ENCODE measurements at places on chromosomes 16 and 17. TPM values are rescaled to one million over a fixed set of nuclear protein-coding genes. Genes with fewer than 3 reads are reported as not detected.

MT4 gene
- total RNA-seq: not detected

DNA sequence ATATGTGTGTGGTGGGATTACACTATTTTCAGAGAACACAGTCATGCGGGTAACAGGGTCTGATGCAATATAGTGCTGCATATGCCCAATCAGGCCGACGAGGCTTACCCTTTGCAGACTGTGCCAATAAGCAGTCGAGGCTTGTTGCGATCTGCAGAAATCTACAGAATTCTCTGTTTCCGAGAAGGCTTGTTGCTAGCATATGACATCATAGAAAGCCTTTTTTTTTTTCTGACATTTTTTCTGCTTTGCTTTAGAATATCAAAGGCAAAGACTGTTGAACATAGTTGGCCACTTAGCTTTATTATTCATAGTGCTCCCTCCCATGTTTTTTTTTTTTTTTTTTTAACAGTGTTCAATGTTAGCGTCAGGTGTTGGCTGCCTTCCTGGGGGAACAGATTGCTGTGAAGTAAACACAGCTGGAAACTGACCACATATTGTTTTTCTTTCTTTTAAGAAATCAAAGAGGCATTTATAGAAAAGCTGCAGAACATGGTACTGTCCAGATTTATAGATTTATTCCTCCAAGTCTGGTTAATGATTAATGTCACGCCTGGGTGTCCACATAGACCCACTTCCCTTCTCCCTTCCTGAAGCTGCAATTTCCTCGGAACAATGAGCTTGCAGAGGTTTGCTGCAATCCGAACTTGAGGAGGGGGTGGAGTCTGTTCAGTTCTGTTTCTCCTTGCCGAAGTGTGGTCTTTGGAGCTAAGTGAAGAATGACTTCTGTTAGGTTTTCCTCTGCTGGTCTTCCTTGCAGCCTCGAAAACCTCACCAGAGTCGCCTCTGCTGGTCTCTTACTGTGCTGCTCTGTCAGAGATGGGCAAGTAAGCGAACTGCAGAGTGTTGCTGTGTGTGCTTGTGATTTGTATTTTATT lies 87.3 kb downstream of the MAP2K6 start:
- no peaks in the 10 kb centered on the region for H3K27me3 ChIP-seq
- H3K4me1 ChIP-seq: peaks cover 5% of the 10 kb centered on the region
- peak overlapping the region; percentile 41 for H3K4me3 ChIP-seq
- H3K27ac ChIP-seq: no peak overlapping the region
- no peaks in the 10 kb centered on the region for H3K36me3 ChIP-seq

ORC6 gene
- 19.3 TPM for total RNA-seq

GRCh38 chr16:81645266-81645694 lies 133.8 kb upstream of the PLCG2 start:
- peaks cover 5% of the 10 kb centered on the region for H3K27me3 ChIP-seq
- H3K27ac ChIP-seq: peak overlapping the region; percentile 89
- peak; percentile 88 for DNase-seq
- H3K4me3 ChIP-seq: peak overlapping the region; percentile 51
- no peaks in the 10 kb centered on the region for H3K36me3 ChIP-seq

UBALD1 gene
- 27.6 TPM for total RNA-seq

- H3K36me3 ChIP-seq: peaks cover 40% of the 10 kb centered on the region
- H3K4me3 ChIP-seq: no peak overlapping the region
- no peak for DNase-seq
Measured at GRCh38 chr16:31718998-31719397, 154.6 kb upstream of the ZNF267 start.

- H3K4me1 ChIP-seq: no peaks in the 10 kb centered on the region
- peak; percentile 14 for DNase-seq
- peaks cover 21% of the 10 kb centered on the region for H3K27me3 ChIP-seq
- no peak overlapping the region for H3K4me3 ChIP-seq
- no peak overlapping the region for H3K27ac ChIP-seq
- no peaks in the 10 kb centered on the region for H3K36me3 ChIP-seq
Measured at GRCh38 chr17:75601057-75601987, 13.7 kb downstream of the MYO15B start.

GRCh38 chr16:74747716-74748615 lies 26.7 kb downstream of the FA2H start:
- no peak overlapping the region for H3K27ac ChIP-seq
- no peaks in the 10 kb centered on the region for H3K36me3 ChIP-seq
- peaks cover 17% of the 10 kb centered on the region for H3K27me3 ChIP-seq
- no peak overlapping the region for H3K4me3 ChIP-seq
- peaks cover 14% of the 10 kb centered on the region for H3K4me1 ChIP-seq
- DNase-seq: no peak

- no peaks in the 10 kb centered on the region for H3K4me1 ChIP-seq
- DNase-seq: no peak
- H3K36me3 ChIP-seq: peaks cover 5% of the 10 kb centered on the region
- H3K4me3 ChIP-seq: no peak overlapping the region
- peaks cover 16% of the 10 kb centered on the region for H3K27me3 ChIP-seq
Measured at GRCh38 chr17:7374353-7374752, 6.5 kb upstream of the TNK1 start.

CHST4 gene
- not detected for total RNA-seq

- no peaks in the 10 kb centered on the region for H3K27me3 ChIP-seq
- H3K4me3 ChIP-seq: no peak overlapping the region
- no peaks in the 10 kb centered on the region for H3K4me1 ChIP-seq
- H3K36me3 ChIP-seq: no peaks in the 10 kb centered on the region
- DNase-seq: no peak
Measured at GRCh38 chr16:61877436-61877835, 158.8 kb downstream of the CDH8 start.
